Occipital lobe (tissue), 3 donors: ENCODE measurements at places on chromosomes 5 and 9. TPM values are rescaled to one million over a fixed set of nuclear protein-coding genes. Genes with fewer than 3 reads are reported as not detected.

The DAB2IP gene
- total RNA-seq: 11.9 TPM

The AK8 gene
- 1.1 TPM for total RNA-seq

The B4GALT7 gene
- total RNA-seq: 15.8 TPM

The BNIP1 gene
- 15.6 TPM for total RNA-seq

The CCL28 gene
- total RNA-seq: 0.47 TPM

The FAXDC2 gene
- total RNA-seq: 7.2 TPM

The ZNF879 gene
- 18.1 TPM for total RNA-seq

The CBY3 gene
- total RNA-seq: not detected

The KIF4B gene
- 0.16 TPM for total RNA-seq

The PITX1 gene
- not detected for total RNA-seq

The CCL21 gene
- total RNA-seq: not detected

The NOL8 gene
- total RNA-seq: 18.2 TPM

The GPX8 gene
- total RNA-seq: 4.4 TPM

The RANBP3L gene
- total RNA-seq: 14.7 TPM

The TUSC1 gene
- total RNA-seq: 10.5 TPM

The PCDHGB6 gene
- total RNA-seq: 12.8 TPM

The HMMR gene
- total RNA-seq: 3.0 TPM

The DBH gene
- not detected for total RNA-seq

The DDX46 gene
- total RNA-seq: 38.5 TPM

The LVRN gene
- total RNA-seq: 2.8 TPM

The FOXD1 gene
- 0.94 TPM for total RNA-seq

The IL9 gene
- not detected for total RNA-seq

The LECT2 gene
- not detected for total RNA-seq

The JAK2 gene
- total RNA-seq: 40.1 TPM

The SHOC1 gene
- 0.16 TPM for total RNA-seq

The FAM81B gene
- 0.62 TPM for total RNA-seq

The VLDLR gene
- 45.7 TPM for total RNA-seq

The TMEM174 gene
- not detected for total RNA-seq

The APBA1 gene
- 29.0 TPM for total RNA-seq

The STC2 gene
- 0.31 TPM for total RNA-seq

The TSLP gene
- total RNA-seq: not detected

The SLC34A3 gene
- total RNA-seq: 0.16 TPM

The PCDHGA12 gene
- 6.9 TPM for total RNA-seq

The TAF11L10 gene
- total RNA-seq: not detected

The CCNJL gene
- 0.78 TPM for total RNA-seq

The NOXA1 gene
- 2.0 TPM for total RNA-seq

The UQCRQ gene
- total RNA-seq: 81.1 TPM

The SPATA31E1 gene
- not detected for total RNA-seq

The EGR1 gene
- total RNA-seq: 2.8 TPM

The LCN15 gene
- total RNA-seq: not detected

The NIPAL4 gene
- not detected for total RNA-seq

The MOB3B gene
- total RNA-seq: 6.2 TPM

The MYMK gene
- not detected for total RNA-seq

The PCA3 gene
- 0.16 TPM for total RNA-seq

The PRDM9 gene
- not detected for total RNA-seq

The ASTN2 gene
- total RNA-seq: 9.7 TPM

The CCL27 gene
- 0.31 TPM for total RNA-seq

The SHISAL2B gene
- total RNA-seq: not detected

The PLCXD3 gene
- total RNA-seq: 6.4 TPM

The OR2K2 gene
- total RNA-seq: not detected

The MEGF9 gene
- 58.8 TPM for total RNA-seq

The FRMD3 gene
- total RNA-seq: 68.8 TPM

The AGXT2 gene
- total RNA-seq: not detected

The FAM221B gene
- total RNA-seq: not detected

The CPLANE1 gene
- total RNA-seq: 65.4 TPM
